ENCODE measurements at places on chromosomes 2 and 18. TPM values are rescaled to one million over a fixed set of nuclear protein-coding genes. Genes with fewer than 3 reads are reported as not detected.

DNA sequence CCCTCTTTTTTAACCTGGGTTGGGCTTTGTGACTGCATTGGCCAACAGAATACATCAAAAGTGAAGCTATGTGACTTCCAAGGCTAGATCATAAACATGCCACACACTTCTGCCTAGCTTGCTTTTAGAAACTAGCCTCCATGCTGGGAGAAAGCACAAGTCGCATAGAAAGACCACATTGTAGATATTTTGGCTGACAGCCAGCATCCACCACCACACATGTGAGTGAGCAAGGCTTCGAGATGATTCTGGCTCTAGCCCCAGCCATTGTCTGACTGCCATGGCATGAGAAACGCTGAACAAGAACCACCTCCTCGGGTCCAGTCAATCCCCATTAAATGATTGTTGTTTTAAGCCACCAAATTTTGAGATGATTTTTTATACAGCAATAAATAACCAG, 66.8 kb upstream of the STPG4 start:
- DNase-seq: no peak

POMC gene
- 8.4 TPM for polyA plus RNA-seq

DNER gene
- 67.2 TPM for polyA plus RNA-seq

UPP2 gene
- polyA plus RNA-seq: 11.2 TPM

GRCh38 chr2:149278872-149279264, 51.5 kb upstream of the LYPD6 start:
- DNase-seq: no peak

CCDC138 gene
- 20.6 TPM for polyA plus RNA-seq

GRCh38 chr2:241797441-241798080, 11.4 kb upstream of the NEU4 start:
- no peak for DNase-seq

Measured in left kidney (tissue), 8 donors.